SK-MEL-5 (cell line): ENCODE measurements at places on chromosomes 5 and 9. TPM values are rescaled to one million over a fixed set of nuclear protein-coding genes. Genes with fewer than 3 reads are reported as not detected.

DNA sequence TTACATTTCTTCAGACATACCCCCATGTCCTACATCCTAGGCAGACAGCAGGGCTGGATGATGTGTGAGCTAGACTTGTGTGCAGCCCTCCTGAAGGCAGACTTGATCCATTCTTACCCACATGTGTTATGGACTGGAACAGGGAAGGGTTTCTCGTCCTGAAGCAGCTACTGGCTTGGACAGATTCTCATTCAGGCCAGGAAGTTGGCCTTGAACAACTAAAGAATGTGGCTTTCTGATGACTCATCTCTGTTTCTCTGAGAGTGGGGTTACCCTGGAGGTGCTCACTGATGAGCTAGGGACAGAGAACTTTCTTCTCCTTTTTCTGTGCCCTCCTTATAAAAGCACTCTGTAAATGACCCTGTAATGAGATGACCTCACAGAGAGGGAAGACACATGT lies 246.5 kb downstream of the PCSK5 start:
- no peak for DNase-seq

DNA sequence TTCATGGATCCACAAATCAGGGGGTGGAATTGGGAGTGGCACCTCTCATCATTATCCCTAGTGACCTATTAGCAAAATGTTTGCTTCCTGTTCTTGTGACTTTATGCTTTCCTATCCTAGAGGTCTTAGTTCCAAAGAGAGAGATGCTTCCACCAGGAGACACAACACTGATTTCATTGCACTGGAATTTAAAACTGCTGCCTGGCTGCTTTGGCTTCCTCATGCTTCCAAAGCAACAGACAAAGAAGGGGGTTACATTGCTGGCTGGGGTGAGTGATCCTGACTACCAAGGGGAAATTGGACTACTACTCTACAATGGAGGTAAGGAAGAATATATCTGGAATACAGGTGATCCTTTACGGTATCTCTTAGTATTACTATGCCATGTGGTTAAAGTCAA lies 69.2 kb upstream of the SH3GL2 start:
- no peak for DNase-seq

- no peak for DNase-seq
Observed at GRCh38 chr9:16306586-16306985, 563.9 kb downstream of the BNC2 start.

DNA sequence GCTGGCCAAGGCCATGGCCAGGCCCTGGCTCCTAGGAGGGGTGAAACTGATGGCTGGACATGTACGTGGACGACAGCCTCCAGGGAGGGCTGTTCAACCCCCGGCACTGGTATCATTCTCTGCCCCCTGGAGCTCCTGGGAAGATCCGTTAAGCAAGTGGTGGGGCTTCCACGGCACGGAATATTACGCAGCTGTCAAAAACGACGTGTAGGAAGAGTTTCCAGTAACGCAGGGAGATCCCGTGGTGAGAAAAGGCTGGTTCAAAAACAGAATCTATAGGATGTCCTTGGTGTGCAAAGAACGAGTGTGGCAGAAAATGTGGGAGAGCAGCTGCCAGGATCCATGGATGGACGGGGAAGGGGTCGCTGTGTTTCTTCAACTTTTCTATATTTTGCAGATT lies 36.3 kb upstream of the TMEM250 start:
- no peak for DNase-seq

DNA sequence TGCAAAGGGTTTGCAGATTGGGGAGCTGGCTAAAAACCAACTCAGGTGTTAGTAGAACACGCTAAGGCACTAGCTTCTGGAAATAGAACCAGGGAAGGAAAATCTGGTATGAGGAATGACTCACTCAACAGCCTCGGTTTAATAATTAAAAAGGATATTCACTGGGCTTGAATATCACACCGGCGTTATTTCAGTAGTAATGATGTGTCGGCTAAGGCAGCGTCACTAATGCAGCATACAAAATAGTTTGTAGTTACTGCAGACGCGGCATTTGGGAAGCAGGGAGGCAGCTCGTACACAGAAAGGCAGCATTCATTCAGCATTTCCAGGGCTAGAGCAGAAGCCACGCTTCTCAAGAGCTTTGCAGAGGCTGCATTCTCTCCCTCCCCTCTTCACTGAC lies 1.7 kb downstream of the ADRA1B start:
- no peak for DNase-seq

- peak; percentile 74 for DNase-seq
Observed at GRCh38 chr5:18305288-18305924, 671.1 kb downstream of the TAF11L14 start.

DNA sequence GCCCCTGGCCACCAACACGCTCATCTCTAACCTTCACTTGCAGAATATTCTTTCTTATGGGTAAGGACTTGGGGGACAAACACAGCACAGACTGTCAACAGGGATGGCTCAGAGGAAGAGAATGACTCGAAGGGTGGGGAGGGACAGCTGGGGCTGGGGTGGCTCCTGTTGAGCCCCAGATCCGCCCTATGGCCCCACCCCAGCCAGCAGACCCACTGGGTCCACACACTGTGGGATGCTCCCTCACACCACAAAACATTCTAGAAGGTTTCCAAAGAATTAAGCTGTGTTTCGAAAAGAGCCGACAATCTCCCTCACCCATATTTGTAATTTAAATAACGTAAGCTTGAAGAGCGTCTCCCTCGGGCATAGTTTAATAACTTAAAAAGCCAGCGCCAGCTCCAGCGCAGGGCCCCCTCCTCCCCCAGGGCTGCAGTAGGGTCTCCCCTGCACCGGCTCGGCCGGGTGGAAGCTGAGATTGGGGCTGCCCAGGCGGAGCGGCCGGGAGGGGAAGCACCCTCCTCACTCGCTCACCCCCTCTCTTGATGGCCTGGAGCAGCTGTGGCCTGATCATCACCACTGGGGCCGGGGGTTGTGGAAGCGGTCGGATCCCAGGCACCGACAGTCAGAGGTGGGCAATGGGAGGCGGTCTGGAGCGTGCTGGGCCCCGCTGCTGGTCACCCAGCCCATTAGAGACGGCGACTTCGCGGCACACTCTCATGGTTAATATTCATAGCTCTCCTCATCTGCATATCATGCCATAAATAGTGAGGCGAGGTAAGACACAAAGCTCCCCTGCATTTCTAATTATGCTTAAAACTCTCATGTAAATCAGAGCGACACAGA lies 37.6 kb downstream of the NACC2 start:
- DNase-seq, result no peak

- DNase-seq, result no peak
Observed at GRCh38 chr5:107254214-107254901, 416.4 kb downstream of the EFNA5 start.

DNA sequence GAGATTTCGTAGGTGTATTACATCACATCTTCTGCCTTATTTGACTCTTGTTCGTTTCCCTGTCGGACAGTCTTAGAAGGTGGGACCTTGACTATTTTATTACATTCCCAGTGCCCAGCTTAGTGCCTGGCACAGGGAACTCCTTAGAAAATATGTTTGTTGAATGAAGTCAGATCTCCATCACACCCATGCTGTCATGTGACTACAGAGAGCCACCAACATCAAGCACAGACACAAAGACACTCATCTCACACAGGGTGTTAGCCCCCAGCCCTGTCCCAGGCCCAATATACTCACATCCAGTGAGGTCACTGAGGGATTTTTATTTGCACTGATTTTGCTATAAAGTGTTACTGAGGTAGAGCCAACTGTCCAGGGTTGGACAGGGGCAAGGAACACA lies 692 bp upstream of the SRA1 start:
- DNase-seq, result no peak

- DNase-seq, result no peak
Observed at GRCh38 chr9:98892288-98892687, 51.4 kb upstream of the COL15A1 start.

GRCh38 chr5:172410662-172411483 lies 43.5 kb downstream of the SH3PXD2B start:
- DNase-seq, result no peak

GRCh38 chr9:1929722-1930244 lies 85.4 kb upstream of the SMARCA2 start:
- DNase-seq, result no peak

The SPATA31C2 gene
- not detected in 2 replicates for total RNA-seq

The KYAT1 gene
- 7.4 and 7.5 TPM in 2 replicates for total RNA-seq

The IL5 gene
- not detected in 2 replicates for total RNA-seq
